ENCODE measurements at places on chromosomes 7 and 10.
A peak's percentile ranks its signal among the peaks of the same experiment; 100 is the strongest.

DNA sequence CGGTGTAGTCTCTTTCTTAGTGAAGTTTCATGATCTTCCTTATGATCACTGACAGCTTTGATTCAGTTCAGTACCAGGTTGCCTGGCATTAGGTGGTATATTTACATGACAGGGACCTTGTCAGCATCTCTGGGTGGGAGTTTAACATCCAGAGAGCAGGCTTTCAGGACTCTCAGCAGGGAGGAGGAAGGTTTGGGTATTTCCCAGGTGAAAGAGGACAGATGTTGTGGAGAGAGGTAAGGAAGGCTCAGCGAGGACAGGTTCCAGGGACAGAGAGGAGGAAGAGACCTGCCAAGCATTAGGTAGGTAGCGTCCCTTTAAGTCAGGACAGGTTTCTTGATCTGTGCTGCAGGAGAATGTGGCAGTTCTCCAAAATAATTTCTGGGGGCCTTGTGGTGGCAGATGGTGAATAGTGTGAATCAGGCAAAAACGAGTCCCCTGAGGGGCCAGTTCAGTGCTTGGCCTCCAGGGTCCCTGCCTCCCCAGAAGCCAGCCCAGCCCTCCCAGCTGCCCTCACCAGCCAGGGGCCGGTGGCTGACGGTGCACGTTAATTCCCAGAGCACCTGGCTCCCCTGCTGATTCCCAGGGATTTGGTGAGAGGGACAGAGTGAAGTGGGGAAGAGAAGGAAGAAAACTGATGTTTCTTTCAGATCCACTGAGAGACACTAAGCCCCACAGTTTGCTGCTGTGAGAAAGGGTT, 82.0 kb downstream of the VWC2 start:
- no peak for DNase-seq

- no peak for DNase-seq
Observed at GRCh38 chr7:70383066-70383782, 748.7 kb upstream of the GALNT17 start.

GRCh38 chr7:46386428-46387399, 465.6 kb upstream of the IGFBP3 start:
- DNase-seq, result no peak

DNA sequence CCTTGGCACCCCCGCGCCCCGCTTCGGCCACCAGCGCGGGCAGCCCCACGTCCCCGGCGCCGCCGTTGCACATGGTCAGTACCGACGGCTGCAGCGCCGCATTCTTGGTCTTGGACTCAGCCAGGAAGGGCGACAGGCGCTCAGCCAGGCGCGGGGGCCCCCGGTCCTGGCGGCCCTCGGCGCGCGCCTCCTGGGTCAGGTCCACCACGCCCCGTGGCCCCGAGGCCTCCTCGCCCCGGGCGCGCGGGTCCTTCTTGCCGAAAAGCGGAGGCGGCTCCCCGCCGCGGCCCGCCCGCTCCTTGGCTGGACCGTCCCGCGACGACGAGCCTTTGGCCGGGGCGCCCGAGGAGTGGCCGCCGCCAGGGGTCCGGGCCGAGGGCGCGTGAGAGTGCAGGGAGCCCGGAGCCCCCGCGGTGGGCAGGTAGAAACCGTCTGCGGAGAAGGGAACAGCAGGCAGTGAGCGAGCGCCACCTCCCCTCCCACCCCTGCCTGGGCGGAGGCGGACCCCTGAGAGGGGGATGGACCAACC, 34.7 kb downstream of the TNRC18 start:
- DNase-seq, result no peak

DNA sequence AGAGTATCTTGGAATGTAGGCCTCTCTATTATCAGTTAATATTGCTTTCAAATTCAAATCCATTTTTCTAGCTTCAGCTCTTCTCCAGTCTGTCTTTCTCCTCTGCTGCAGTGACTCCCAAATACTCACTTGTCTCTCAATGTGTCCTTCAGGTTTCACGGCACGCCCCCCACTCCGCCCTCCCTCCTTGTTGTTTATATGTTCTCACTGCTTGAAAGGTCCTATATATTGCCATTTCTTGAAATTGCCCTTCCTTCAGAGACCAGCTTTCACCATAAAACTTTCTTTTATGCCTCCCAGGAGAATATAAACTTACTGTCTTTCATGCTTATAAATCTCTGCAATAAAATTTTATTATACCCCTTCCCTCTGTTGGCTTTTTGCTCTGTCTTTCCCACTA, 668.2 kb downstream of the CCSER2 start:
- no peak for DNase-seq

DNA sequence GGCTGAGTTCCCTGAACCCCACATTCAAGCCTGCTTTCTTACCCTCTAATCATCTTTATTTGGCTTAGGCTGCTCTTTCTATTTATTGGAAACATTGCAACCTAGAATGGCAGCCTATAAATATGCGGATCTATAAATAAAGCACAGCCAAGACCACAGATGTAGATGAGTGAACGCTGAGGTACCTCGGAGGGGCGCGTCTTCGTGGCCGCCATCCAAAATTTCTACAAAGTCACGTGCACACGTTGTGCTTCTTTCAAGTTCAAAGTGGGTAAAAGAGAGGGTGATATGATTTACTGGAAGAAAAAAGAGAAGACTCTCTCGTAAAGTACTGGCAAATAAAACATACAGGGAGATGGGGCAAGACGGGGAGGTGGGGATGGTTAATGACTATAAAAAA, 132.6 kb upstream of the RSU1 start:
- no peak for DNase-seq

DNA sequence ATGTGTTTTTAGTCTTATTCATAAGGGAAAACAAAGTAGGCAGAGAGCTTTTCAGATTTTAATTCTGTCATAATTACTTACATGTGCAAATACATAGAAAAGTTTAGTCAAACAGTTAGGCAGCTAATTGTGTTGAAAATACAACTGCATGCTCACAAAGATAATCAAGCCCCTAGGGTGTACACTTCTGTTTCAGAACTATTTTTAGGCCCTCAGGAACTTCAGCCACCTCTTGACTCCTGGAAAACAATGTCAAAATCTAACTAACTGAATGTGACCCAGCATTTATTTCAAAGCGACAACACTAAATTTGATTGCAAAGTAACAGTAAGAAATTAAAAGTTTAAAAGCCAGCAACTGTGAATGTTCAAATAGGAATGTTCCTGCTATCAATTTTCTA, 599.0 kb upstream of the LRRTM3 start:
- no peak for DNase-seq

DNA sequence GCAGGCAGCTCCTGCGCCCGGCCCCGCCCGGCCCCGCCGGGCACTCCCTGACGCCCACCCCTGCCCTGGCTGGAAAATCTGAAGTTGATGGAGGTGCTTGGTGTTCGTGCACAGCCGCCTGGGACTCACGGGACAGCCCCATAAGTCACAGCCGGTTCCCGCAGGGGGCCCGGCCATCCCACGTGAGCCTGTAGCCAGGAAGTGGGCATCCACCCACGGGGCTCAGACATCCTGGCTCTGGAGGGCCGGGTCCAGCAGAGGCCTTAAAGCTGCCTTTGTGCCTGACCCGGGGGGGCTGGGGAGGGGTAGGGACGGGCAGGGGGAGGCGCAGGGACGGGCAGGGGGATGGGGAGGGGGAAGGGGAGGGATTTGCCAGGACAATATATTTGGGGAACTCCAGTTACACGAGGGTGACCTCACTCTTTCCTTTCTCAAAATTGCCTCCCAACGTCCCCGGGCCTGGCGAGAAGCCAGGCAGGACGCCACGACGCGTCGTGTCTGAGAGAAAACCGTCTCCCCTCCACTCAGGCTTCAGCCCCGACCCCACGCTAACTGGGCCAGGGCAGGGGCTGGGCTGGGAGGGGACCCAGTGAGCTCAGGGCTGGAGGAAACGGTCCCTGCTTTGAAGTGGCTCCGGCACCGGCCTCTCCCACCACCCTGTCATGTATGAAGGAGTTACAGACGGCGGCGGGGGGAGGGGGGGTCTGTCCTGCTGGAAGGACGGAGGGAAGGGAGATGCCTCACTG, 82.1 kb upstream of the PDGFA start:
- DNase-seq, result no peak

DNA sequence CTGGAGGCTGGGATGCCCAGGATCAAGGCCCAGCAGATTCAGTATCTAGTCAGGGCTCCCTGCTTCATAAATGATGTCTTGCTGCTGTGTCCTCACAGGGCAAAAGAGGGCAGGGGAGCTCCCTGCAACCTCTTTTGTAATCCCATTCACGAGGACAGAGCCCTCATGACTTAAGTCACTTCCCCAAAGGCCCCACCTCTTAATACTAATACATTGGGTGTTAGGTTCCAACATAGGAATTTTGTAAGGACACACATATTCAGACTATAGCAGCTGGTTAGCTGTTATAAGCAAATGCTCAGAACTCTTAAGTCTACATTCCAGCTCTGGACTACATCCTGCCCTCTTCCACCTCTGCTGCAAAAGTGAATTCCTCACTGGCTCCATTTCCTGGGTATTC, 63.0 kb downstream of the VOPP1 start:
- no peak for DNase-seq

DNA sequence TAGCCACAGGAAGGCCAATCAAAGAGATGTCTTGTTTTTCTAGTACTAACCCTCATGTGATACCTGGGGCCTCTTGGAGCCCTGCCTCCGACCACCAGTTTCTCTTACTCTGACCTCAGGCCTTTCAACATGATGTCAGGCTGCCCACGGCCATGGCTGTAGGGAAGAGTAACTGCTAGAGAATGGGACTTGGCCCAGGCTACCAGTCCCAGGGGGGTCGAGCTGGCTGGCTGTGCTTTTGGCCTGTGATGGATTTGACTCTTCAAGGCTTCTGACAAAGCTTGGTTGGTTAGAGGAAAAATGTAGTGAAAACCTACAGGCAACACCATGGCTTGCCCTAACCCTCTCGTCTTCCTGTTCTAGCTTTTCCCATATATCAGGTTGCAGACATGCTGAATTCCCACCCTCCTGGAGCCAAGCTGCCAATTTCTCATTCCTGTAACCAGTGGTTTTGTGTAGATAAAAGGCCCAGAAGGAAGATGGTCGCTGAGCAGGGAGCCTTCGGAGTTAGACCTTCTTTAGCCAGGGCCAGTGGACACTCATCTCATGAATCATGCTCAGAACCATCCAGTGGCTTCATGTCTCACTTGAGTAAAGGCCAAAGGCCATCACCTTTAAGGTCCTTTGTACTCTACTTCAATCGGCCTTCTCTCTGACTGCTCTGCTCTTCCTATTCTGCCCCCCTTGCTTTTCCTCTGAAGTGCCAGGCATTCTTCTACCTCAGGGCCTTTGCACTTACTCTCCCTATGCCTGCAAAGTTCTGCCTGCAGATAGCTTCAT, 19.7 kb downstream of the SUFU start:
- DNase-seq, result no peak

DNA sequence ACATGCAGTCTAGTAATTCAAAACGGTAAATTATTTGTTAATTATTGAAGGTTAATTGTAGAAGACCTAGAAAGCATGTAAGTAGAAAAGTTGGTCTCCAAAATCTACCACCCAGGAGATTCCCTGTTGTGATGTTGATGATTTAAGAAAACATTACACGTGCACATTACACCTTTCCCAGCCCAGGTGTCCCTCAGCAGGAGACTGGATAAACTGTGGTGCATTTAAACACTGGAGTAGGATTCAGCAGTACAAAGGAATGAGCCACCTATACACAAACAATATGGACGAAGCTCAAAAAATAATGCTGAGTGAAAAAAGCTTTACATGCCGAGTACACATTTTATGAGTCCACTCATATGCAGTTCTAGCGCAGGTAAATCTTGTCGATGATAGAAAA, 109.0 kb upstream of the STARD3NL start:
- no peak for DNase-seq

DNA sequence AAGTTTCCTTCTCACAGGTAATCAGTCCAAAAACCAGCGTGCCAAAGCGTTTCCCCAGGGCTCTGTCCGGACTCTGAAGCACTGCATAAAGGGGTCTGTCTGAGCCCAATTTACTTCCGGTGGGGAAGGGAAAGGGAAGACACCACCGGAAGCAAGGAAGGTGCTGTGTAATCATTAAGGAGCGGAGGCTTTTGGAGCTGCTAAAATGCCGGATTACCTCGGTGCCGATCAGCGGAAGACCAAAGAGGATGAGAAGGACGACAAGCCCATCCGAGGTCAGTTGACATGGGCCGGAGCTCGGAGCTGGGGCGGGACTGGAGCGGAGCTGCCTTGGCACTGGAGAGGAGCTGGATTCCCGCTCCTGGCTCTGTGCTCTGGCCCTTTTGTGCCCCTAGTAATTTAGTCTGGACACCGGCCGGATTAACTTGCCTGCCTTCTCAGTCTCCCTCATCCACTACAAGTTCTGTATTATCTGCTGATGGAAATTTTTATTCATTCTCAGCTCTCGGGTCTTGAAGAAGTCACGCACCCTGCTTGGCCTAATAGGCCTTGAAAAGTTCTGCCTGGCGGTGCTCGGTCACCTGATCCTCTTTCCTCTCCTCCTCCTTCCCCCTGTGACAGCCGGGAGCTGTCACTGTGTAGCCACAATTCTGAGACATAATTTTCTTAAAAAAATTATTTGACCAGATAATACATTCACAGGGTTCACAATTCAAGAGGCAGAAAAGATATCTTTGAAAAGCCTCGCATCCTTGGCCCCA, at the start of gene PSMC2:
PSMC2 (plus strand) TSS at position 137 of the 761 bp plus-strand sequence; CDS start at position 206, 69 bp downstream.
- DNase-seq, result no peak

GRCh38 chr7:112365551-112365950, 84.7 kb upstream of the IFRD1 start:
- no peak for DNase-seq

- DNase-seq, result peak; percentile 80
Observed at GRCh38 chr10:47104786-47105385, 193.7 kb downstream of the PTPN20 start.

- DNase-seq, result no peak
Observed at GRCh38 chr7:37398403-37398802, 50.3 kb downstream of the ELMO1 start.

GRCh38 chr10:29109707-29110571, 178.9 kb upstream of the LYZL1 start:
- DNase-seq, result no peak

- DNase-seq, result no peak
Observed at GRCh38 chr7:107439025-107439424, 30.8 kb upstream of the GPR22 start.

- no peak for DNase-seq
Observed at GRCh38 chr10:62654966-62655336, 149.6 kb upstream of the ADO start.

GRCh38 chr7:154475864-154476263, 423.7 kb downstream of the DPP6 start:
- no peak for DNase-seq

GRCh38 chr7:151085691-151086620, at the start of gene AGAP3:
TSS of gene AGAP3 (plus strand) at chr7:151086475. CDS start at chr7:151086742, 267 bp downstream.
- DNase-seq, result peak; percentile 96

DNA sequence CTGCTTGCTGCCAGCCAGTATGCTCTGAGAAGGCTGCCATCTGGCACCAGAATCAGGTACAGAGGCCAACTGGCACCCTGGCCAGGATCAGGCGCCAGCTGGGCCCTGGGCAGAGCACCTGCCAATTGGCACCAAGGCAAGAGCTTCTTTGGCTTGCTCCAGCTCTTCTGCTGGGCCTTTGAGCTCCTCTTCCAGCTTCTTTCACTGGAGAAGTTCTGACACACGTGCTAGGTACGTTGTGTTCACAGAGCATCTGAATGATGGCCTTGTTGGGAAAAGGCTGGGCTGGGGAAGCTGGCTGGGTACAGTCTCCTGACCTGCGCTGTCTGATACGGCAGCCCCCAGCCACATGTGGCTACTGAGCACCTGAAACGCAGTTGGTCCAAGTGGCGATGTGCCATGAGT, 31.7 kb upstream of the OPALIN start:
- DNase-seq, result no peak

GRCh38 chr10:10872035-10872673, 145.5 kb upstream of the CELF2 start:
- DNase-seq, result no peak

Data from esophagus muscularis mucosa (tissue), 4 donors.